GM12878 (cell line): ENCODE measurements at places on chromosomes 5 and 9.

DNA sequence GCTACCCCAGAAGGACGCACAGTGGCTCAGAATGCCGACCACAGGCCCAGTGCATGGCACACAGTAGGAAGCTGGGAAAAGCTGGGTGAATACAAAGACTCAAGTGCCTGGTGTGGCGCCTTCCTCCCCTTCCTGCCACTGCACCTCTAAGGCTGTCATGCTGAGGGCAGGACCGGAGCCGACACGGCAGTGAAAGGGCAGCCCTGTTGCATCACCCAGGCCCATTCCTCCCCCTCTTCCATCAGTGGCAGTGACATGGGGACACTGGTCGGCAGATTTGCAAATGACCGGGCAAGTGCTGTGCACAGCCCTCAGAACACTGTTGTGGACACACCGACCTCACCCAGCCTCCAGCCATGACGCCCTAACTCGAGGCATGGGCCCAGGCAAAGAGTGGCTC, 84.0 kb downstream of the STK10 start:
- DNase-seq: no peak

DNA sequence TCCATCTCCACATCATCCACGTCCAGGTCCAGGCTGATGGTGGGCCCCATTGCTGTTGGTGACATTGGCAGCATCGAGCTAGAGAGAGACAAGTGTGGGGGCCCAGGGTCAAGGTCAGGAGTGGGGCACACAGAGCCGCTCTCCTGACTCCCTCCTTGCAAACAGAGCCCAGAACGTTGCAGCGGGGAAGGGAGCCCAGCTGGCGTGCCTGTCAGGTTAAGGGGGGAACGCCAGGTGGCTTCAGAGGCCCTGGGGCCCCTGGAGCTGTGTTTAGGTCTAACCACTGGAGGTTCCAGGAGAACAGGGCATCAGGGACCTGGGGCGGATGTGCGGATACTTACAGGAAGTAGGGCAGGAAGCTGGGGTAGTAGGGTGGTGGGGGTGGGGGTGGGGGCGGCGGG, 7.5 kb downstream of the RNF44 start:
- DNase-seq: no peak

GRCh38 chr9:97524424-97524823, 23.0 kb downstream of the TMOD1 start:
- DNase-seq: no peak

DNA sequence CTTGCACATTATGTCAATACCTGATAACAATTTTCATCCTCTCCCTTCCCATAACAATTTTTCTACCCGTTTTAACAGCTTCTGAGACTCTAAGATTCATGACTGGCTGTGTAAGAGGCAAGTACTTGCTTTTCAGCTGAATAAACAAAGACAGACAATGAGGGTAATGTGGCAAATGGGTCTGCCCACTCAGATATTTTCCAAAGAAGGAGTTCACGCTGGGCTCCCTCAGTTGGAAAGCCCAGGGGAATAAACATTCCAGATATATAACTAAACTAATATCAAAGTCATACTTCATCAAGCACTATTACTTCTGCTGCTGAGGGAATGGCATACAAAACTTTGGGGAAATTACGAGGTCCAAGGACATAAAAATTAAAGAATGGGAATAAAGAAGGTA, 24.4 kb downstream of the MEGF9 start:
- no peak for DNase-seq

DNA sequence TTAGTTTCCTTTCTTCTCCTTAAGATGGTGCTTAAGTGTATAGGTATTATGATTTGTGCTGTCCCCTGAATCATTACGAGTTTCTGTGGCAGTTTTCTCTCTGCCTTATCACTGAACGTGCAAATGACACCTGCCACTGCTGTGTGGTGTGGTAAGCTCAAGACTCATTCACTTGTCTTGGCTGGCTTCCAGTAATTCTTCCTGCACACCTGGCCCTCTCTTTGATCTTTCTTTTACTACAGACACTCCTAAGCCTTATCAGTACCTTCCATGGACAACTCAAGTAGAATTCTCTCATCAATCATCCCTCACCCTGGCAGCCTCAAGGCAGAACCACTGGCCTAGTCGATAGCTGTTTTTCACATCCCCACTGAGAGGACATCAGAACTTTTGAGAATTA, 82.6 kb upstream of the ADAMTS19 start:
- DNase-seq: no peak

DNA sequence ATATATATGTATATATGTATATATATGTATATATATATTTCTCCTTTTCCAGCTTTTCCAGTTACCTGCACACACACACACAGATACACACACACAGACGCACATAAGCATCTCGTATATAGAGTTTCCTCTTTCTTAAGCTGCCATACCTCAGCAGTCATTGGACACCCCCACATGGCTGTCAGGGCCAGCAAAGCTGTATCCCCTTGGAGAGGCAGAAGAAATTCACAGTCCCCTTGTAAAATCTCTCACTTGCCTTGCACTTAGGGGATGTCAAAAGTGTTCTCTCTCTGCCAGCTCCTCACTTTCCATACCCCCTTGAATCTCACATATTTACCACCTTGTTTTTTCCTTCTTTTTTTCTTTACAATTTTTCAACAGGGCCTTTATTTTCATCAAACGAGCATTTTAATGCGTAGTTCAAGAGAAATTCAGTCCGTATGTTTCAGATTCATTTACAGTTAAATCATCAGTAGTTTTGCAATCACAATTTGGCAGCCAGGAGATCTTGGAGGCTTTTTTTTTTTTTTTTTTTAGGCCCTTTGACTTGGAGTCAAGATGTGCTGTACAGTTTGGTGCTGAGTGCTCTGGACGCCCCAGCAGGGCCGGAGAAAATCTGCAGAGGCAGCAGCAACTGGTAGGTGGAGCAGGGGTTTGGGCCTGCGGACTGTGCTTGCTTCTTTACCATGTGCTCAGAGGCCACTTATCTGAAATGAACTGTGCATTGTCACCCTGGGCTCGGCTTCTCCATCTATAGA, 244.9 kb upstream of the KLF4 start:
- DNase-seq: no peak

DNA sequence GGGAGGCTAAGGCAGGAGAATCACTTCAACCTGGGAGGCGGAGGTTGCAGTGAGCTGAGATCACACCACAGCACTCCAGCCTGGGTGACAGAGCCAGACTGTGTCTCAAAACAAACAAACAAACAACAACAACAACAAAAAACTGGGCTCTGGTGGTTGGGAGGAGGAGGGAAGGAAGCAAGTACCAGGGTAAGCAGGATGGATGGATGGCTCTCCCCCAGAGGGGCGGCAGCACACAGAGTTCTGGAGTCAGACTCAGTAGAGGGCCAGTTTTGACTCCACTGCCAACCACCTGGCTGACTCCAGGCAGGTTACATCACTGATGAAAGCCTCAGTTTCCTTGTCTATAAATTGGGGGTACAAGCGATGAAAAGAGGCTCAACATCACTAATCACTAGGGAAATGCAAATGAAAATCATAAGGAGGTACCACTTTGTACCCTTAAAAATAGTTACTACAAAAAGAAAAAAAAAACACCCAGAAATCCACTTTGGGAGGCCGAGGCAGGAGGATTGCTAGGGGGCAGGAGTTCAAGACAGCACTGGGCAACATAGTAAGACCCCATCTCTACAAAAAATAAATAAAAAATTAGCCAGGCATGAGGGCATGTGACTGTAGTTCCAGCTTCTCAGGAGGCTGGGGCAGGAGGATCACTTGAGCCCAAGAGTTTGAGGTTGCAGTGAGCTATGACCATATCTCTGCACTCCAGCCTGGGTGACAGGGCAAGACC, 3.2 kb downstream of the SLC22A4 start:
- DNase-seq: no peak

- DNase-seq: no peak
These were observed 1.1 kb upstream of the IRF1 start for GRCh38 chr5:132491368-132492364.

- peak; percentile 57 for DNase-seq
These were observed 513.4 kb upstream of the MEF2C start for GRCh38 chr5:89396278-89396954.

GRCh38 chr5:54900984-54901725, 84.2 kb downstream of the ESM1 start:
- DNase-seq: no peak

DNA sequence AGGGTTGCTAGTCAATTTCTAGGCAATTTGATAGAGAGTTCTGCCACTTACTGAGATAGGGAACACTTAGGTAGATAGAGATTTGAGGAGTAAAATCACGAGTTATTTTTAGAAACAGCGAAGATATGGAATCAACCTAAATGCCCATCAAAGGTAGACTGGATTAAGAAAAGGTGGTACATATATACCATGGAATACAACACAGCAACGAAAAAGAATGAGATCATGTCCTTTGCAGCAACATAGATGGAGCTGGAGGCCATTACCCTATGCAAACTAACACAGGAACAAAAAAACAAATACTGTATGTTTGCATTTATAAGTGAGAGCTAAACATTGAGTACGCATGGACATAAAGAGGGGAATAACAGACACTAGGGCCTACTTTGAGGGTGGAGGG, 9.7 kb downstream of the ELL2 start:
- DNase-seq: no peak

DNA sequence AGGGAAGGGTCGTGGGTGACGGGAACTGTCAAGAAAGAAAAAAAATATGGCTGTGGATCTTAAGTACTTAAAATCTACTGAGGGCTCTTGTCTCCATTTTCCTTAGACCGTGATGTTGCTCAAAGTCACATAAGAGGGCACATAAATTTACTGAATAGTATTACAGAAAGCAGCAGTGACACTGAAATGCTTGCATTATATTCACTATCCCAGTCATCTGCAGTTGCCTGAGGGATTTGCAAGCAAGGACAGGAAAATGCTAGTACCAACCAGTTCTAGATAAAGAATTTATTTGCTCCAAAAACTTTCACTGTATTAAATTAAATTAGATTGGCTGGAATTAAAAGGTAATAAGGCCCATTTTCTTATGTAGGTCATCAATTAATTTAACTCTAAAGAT, 106.5 kb upstream of the CCDC152 start:
- DNase-seq: no peak

DNA sequence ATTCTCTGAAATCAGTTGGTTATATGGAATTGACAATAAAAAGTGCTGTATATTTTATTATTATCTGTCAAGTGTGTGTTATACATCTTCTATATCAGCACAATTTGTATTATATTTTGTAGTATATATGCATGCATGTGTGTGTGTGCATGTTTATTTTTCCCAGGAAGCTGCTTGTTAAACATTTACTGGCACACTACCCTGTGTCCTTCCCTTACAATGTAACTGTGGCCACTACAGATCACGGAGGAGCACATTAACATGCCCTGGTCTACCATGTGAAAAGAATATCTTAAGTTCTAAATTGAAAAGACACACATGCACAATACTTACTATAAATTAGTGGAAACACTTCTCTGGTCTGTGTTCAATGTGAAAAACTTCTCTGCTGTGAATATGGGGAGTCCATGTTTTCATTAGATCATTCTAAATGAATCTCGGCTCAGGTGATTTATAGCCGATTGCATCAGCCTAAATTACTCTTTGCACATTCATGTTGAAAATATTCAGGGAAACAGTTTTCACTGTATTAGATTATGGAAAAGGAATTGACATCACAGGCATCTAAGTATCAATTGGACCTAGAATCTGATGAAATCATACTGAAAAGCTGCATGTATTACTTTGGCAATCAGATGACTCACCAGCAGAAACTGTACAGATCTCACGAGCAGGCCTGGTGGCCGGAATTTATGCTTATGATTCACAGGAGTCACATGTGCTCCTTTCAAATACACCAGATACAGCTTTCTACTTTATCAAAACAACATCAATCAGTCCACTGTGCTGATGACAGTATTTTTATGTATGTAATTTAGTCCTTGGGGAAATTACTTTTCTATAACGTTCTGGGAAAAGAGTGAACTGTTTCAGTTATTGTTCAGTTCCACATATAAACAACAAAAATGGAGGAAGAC, 39.4 kb downstream of the LURAP1L start:
- DNase-seq: no peak

DNA sequence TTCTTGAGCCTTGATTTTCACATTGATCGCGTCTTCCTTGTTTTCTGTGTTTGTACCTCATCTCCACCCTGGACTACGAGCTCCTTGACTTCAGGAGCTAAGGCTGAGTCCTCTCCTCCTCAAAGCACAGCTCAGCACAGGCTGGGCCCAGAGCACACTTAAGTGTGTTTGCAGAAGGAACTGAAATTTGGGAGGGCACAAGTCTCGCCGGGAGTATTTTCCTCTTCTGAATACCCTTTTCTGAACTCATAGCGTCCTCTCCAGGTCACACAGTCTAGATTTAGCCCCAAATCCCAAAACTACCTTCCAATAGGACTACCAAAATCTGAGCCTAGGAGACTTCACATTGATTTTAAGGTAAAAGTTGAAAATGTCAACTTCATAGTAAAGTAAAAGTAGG, 41.6 kb downstream of the TSTD2 start:
- no peak for DNase-seq

GRCh38 chr5:91438871-91439270, 55.8 kb upstream of the ARRDC3 start:
- no peak for DNase-seq

- no peak for DNase-seq
These were observed 184.0 kb downstream of the CACNA1B start for GRCh38 chr9:138061631-138062030.

GRCh38 chr5:57171816-57172465, 1.9 kb upstream of the GPBP1 start:
- DNase-seq: no peak
